ENCODE measurements at places on chromosomes 4 and X.

DNA sequence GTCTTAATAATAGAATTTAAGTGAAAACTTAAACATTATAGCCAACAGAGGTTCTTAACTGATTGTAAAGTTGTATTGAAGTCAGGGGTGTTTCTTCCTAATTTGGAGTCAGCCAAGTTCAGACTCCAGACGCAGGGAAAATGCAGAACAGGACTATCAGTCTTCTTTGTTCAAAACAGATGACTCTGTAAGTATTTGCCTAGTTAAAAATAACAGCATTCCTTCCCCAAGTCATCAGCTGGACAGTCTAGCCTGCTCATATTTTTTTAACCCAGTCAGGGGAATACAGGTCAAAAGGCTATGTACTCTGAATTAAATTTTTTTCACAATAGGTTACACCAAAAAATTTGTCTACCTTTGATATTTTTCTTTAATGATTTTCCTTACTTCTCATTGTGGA, 73.8 kb upstream of the DCLK2 start:
- H3K4me1 ChIP-seq, result peaks cover 11% of the 10 kb centered on the region
- no peak overlapping the region for H3K27ac ChIP-seq
- no peaks in the 10 kb centered on the region for H3K36me3 ChIP-seq

DNA sequence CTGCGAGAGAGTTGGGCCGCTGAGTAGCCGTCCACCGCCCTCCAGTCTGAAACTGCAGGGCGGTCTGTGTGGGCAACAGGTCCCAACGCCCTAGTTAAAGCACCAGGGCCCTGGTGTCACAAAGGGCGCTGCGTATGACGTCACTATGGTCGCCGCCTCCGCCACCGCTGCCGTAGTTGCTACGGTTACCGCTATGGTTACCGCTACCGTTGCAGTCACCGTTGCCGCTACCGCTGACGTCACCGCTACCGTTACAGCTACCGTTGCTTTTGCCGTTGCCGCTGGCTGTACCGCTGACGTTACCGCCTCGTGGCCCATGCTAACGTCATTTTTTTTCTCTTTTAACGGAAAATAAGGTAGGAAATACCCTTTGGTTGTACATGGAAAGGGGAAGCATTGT, at the start of gene PPP1R2C:
Gene PPP1R2C (minus strand): TSS at position 68 of the 400 bp plus-strand sequence. CDS start 84 bp downstream, outside the sequence.
- H3K4me3 ChIP-seq, result no peak within 1 kb of the TSS
- H3K4me1 ChIP-seq, result no peaks in the 10 kb centered on the region
- DNase-seq, result no peak
- no peak within 1 kb of the TSS for H3K27ac ChIP-seq
- H3K36me3 ChIP-seq, result no peaks in the 10 kb centered on the region

DNA sequence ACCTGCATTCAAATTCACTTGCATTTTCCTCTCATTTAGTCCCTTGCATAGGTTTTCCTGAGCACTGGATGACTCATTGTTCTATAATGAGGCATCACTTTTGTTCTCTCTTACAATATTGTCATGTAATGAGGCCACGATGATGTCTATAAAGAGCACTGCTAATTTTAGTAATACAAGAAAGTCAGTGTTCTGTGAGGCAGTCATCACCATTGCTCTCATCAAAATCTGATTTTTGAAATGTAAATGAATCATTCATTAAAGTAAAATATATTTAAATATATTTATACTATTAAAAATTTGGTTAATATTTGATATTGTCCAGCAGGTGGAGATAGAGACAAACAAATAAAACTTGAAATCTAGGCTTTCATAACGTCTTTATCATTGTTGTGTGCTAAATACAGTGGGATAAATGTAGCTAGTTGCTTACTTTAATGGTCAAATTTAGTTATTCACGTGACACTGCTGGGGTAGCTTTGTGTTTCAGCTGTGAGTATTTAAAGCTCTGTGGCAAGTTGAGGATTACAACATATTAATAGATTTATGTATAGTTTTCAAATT, 15.4 kb downstream of the HMGB2 start:
- H3K27ac ChIP-seq, result no peak overlapping the region
- H3K4me1 ChIP-seq, result no peaks in the 10 kb centered on the region
- no peaks in the 10 kb centered on the region for H3K27me3 ChIP-seq
- no peaks in the 10 kb centered on the region for H3K36me3 ChIP-seq

GRCh38 chr4:23348789-23349498, 540.9 kb downstream of the PPARGC1A start:
- H3K4me1 ChIP-seq, result no peaks in the 10 kb centered on the region
- no peak overlapping the region for H3K27ac ChIP-seq
- H3K4me3 ChIP-seq, result no peak overlapping the region
- no peaks in the 10 kb centered on the region for H3K27me3 ChIP-seq
- no peaks in the 10 kb centered on the region for H3K36me3 ChIP-seq
